ENCODE measurements at places on chromosomes 16 and 17.
A peak's percentile ranks its signal among the peaks of the same experiment; 100 is the strongest.

DNA sequence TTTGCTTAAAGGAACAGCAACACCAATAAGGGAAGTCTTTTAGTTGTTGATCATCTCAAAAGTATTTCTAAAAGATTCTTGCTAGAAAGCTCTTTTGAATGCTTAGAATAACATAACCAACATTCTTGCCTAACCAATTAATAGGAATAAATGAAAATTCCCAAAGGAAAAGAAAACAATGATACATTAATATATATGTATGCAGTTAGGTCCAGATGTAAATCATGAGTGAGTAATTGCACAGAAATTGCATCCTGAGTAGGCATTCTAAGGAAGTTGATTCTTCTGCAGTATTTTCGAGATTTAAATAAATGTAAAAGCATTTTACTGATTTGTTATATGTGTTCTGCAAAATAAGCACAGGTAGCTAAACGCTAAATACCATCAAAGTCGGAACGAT is 22.1 kb downstream of the COX10 start:
- DNase-seq = no peak

DNA sequence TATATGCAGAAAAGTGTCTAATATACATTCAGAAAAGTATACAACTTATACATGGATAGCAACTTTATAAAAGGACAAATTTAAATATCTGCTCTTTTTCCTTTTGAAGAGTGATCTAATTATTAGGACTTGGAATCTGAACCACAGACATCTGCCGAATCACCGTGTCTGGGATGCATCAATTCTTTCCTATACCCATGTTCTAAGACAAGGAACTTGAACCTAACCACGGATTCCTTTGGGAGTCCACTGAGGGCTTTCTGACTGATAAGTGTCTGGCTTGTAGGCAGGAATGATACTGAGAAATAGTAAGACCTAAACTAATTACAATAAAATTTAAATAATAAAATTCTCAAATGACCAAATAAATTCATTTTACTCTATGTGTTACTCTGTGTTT is 54.2 kb downstream of the NDEL1 start:
- DNase-seq = no peak

DNA sequence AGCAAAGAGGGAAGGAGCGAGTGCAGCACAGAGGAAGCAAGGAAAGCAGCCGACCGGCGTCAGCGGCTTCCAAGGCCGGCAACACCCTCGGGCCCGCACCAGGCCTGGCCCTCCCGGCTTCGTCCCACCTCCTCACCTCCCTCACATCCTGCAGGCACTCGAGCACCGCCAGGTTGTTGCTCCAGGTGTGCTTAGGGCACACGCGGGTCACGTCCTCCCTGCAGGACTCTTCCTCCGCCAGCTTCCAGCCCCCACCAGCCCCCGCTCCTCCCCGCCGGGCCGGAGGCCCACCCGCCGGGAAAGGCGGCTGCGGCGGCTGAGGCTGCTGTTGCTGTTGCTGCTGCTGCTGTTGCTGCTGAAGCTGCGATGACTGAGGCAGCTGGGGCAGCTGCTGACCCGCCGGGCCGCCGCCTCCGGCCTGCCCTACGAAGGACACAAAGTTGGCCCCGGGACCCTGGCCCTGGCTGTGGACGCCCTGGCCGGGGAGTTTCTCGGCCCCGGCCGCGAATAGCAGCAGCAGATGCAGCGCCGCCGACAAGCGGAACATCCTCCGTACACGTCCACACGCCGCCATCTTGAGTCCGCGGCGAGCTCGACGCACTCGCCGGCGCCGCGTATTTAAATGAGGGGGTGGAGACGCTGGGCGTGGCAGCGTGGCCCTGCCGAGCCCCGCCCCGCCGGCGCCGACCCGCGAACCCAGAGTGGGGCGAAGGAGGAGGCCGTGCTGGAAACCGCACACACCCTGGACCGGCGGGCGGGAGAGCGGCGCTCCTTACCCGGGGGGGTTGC is at the start of gene GLG1:
Gene GLG1, minus strand, starts transcription at position 594 of the 789 bp plus-strand sequence. Its CDS starts 20 bp downstream, at position 574.
- peak; percentile 88 for DNase-seq

GRCh38 chr17:49975531-49975930 is 6.5 kb downstream of the DLX4 start:
- DNase-seq = no peak

DNA sequence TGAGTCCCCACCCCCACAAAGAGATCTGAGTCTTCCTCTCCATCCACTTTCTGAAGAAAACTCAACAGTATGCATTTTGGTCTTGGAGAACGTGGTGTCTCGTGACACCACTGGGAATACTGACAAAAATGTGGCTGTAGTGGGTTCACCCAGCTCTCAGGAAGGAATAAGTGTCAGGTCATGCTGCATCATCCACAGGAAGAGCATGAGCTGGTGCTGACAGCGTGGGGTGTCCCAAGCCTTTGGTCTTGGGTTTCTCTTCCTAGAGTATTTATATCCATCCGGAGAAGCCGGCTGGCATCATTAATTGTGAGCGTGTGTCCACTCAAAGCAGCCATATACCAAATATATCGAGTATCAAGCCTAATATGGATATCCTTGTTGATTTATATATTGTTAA is 55.9 kb downstream of the C17orf67 start:
- DNase-seq = no peak

GRCh38 chr16:63720848-63721247 is 1401.0 kb downstream of the CDH11 start:
- DNase-seq = no peak

DNA sequence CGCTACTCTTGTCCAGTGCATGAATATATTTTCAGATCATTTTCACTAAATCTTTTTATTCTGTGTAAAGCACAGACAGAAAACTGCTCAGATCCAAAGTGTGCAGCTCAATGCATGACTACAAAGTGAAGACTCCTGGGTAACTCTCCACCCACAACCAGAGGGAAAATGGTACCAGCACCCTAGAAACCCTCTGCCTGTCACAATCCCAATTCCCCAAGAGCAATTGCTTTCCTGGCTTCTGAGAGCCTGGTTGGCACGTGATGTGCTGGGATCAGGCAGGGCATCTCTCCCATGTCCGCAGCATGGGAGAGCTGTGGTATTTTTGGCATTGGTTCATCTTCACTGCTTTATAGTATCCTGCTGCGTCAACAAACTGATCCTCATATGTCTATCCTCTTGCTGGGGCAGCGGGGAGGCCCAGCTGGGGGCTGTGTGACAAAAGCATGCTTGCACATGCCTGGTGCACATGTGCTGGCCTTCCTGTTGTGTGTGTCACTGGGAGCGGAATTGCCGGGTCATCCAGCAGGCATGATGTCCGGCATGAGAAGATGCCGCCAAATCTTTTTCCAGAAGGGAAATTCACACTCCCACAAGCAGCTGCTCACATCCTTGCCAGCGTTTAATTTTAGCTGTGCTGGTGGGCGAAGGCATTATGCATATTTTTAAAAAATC is 278.9 kb upstream of the FOXF1 start:
- no peak for DNase-seq

DNA sequence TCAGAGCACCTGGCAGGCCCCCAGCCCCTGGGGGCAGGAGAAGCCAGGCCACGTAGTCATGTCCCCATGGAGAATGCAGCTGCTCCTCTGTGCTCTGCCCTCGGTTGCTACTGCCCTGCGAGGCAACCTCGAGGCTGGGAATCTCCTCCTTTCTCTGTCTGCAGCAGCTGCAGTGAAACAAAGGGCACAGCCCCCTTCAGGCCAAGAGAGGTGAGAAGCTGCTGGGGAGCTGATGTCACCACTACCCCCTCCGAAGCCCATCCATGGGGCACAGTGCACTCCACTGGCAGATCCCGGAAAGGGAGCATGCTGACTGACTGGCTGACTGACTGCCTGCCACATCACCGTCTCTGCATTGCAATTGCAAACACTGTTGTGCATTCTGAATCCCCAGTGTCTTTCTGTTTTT is 103.7 kb downstream of the GRIN2A start:
- peak; percentile 23 for DNase-seq

GRCh38 chr17:74647871-74648672 is 24.5 kb upstream of the CD300E start:
- DNase-seq = no peak

DNA sequence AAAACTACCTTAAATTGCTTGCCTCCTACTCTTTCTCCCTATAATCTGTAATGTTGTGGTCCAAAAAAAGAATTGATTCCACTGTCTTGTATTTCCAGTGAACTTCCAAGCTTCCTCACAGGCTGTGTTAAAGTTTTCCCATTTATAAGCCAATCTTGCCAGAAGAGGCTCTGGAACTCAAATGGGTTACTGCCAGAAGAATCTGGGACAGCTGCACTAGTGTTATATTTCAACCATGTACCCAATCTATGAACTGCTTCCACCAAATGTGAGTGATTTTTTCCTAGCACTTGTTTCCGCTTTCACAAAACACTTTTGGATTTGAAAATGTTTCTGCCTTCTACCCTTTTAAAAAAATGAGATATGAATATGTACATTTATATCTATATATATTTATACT is 1.8 kb downstream of the CCDC43 start:
- no peak for DNase-seq

- no peak for DNase-seq
Measured at GRCh38 chr17:78595135-78595810, 18.1 kb upstream of the DNAH17 start.

DNA sequence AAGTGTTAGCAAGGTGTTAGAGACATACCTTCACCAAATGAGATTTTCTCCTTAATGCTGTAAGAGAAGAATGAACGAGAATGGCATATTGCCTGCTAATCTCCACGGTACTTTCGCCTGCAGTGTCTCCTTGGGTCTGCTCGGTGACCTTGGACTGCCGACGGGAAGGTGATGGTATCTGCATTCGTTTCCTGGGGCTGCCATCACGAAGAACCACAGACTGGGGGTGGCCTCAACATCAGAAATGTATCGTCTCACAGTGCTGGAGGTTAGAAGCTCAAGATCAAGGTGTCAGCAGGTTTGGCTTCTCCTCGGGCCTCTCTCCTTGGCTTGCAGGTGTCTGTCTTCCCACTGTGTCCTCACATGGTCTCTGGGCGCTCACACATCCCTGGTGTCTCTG is 86.3 kb upstream of the TNRC6C start:
- no peak for DNase-seq

DNA sequence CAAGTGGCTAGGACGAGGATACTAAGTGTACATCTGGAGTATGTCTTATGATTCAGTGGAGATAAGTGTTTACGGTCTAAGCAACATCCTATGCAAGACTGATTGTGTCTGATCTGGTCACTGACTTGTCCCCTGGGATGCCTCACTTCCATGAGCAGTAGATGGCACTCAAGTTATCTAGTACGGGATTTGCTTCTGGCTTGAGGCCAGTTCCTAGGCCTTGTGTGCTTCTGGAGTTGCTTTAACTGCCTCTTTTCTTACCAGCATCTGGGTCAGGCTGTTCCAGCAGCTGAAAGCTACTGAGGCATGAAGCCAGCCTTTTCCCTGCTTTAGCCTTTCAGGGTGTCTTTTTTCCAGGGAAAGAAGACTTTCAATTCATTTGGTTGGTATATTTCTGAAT is 23.0 kb downstream of the SUPT6H start:
- no peak for DNase-seq

DNA sequence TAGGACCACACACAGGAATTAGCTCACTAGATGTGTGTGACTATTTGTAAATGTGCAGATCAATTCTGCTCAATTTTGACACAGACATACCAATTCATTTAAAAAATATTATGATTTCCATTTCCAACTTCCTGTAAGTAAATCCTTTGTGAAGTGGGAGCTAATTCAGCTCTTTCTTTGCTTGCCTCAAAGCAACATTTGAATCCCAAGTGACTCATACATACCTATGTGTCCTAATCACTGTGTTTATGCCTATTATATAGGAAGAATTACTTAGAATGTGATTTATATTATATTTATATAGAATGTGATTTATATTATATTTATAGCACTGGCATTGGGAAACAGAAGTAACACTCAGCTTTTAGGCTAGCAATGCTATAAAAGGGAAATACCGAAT is 195.9 kb upstream of the C17orf78 start:
- DNase-seq = no peak

DNA sequence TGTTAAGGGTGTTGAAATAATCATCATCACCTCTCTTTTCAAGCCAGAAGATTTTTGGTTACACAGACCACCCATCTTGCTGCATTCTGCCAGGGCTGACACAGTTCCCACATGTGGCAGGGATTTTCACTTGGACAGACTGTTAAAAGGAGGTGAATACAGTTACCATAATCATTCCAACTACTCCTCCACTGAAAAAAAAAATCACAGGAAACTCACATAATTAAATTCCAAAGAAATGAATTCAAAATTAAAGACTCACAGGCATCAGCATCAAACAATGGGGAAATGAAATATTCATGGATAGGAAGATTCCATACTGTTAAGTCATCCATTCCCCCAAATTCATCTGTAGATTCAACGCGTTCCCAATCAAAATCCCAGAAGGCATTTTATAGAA is 209.4 kb downstream of the MRTFB start:
- no peak for DNase-seq

GRCh38 chr16:50581845-50582244 is 33.6 kb downstream of the NKD1 start:
- DNase-seq = no peak

DNA sequence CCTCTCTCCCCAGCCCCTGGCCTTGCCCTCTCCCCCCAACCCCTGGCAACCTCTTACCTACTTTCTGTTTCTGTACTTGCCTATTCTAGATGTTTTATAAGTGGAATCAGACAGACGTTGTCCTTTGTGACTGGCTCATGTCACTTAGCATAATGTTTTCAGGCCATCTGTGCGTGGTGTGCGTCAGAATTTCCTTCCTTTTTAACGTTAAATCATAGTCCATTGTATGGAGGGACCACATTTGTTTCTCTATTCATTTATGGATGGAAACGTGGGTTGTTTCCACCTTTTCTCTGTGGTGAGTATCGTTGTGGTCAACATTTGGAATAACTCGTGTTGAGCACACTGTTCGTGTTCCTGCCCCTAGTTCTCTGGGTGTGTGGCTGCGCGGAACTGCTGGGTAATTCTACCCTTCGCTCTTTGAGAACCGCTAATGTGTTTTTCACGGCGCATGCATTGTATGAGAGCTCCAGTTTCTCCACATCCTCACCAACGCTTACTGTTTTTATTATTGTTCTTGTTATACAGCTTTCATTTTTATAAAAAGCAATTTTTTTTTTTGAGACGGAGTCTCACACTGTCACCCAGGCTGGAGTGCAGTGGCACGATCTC is 26.3 kb downstream of the ACTG1 start:
- no peak for DNase-seq

- no peak for DNase-seq
Measured at GRCh38 chr17:691423-691822, 23.2 kb downstream of the VPS53 start.

DNA sequence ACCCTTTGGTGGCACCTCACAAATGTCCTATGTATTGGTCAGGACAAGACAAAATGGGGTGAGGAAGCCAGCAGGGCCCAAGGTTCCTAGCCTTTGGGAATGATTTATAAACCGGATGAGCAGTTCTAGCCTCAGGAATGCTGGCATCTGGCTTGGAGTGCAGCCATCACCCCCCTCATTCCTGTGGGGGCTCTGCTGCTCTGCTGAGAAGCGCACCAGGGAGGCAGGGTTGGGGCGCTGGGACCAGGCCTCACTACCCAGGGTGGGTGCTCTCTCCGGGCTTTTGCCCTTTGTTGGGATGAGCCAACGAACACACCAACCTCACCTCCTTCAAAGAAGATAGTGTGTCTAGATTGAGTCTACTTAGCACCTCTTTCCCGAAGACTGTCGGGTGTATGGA is 39.2 kb downstream of the TMEM11 start:
- no peak for DNase-seq
